Stomach (tissue), 19 donors: ENCODE measurements at places on chromosomes 5 and 9. TPM values are rescaled to one million over a fixed set of nuclear protein-coding genes. Genes with fewer than 3 reads are reported as not detected.

DNA sequence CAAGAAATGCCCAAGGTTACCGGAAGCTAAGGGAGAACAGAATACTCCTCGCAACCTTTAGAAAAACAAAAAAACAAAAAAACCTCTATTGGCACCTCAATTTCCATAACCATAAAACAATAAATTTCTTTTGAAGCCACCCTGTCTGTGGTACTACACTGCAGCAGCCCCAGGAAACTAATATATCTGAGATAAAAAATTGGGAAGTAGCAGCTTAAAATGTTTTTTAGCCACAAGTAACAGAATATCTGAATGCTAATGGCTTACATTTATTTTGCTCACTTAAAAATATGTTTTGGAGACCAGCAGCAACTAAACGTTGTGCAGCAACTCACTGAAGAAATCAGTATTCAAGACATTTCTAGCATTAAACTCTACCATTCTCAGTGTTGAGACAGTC is 969.6 kb downstream of the DNAH5 start:
- no peaks in the 10 kb centered on the region for H3K27me3 ChIP-seq
- no peak overlapping the region for H3K4me3 ChIP-seq
- DNase-seq: no peak
- no peaks in the 10 kb centered on the region for H3K4me1 ChIP-seq
- H3K36me3 ChIP-seq: no peaks in the 10 kb centered on the region

DNA sequence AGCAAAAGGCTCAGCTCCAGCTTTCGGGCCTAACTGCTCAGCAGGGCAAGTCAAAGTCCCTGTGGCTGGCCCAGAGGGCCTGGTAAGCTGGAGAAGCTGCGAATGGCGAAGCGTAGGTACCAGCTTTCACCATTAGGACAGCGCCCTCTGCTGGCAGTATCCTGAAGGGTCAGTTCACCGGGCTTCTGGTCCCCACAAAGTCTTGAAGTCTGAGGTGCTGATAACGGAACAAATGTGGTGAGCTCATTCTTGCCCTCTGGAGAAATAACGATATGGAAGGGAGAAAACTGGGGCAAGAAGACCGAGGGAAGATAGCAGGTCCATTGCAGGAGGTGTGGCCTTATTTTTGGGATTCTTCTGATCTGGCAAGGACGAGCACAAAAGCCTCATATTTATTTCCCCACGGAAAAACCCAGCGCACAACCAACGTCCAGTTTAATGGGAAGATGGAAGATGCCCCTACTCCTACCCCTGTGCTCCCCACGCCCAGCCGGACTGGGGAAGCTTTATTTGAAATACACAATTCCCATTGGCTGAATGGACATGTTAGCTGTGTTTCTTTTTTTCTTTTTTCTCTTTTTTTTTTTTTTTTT is 7.2 kb downstream of the SOWAHA start:
- H3K4me3 ChIP-seq: no peak overlapping the region
- peak; percentile 97 for DNase-seq
- peaks cover 40% of the 10 kb centered on the region for H3K27me3 ChIP-seq
- H3K4me1 ChIP-seq: peaks cover 20% of the 10 kb centered on the region
- peak overlapping the region; percentile 27 for H3K27ac ChIP-seq

- no peak overlapping the region for H3K27ac ChIP-seq
- no peak overlapping the region for H3K4me3 ChIP-seq
- H3K4me1 ChIP-seq: no peaks in the 10 kb centered on the region
- no peaks in the 10 kb centered on the region for H3K27me3 ChIP-seq
- no peak for DNase-seq
- no peaks in the 10 kb centered on the region for H3K36me3 ChIP-seq
These were observed 143.3 kb downstream of the ARSB start for GRCh38 chr5:78841767-78842166.

GRCh38 chr9:12680757-12681156 is 12.4 kb upstream of the TYRP1 start:
- no peak overlapping the region for H3K4me3 ChIP-seq
- H3K27ac ChIP-seq: no peak overlapping the region
- DNase-seq: no peak
- no peaks in the 10 kb centered on the region for H3K4me1 ChIP-seq
- H3K36me3 ChIP-seq: no peaks in the 10 kb centered on the region

- no peak for DNase-seq
- H3K4me3 ChIP-seq: no peak overlapping the region
- no peak overlapping the region for H3K27ac ChIP-seq
- H3K4me1 ChIP-seq: no peaks in the 10 kb centered on the region
These were observed 26.7 kb upstream of the RICTOR start for GRCh38 chr5:39100851-39101396.

CAMK4 gene
- total RNA-seq: 16.9 TPM

FYB1 gene
- total RNA-seq: 3.5 TPM

DNA sequence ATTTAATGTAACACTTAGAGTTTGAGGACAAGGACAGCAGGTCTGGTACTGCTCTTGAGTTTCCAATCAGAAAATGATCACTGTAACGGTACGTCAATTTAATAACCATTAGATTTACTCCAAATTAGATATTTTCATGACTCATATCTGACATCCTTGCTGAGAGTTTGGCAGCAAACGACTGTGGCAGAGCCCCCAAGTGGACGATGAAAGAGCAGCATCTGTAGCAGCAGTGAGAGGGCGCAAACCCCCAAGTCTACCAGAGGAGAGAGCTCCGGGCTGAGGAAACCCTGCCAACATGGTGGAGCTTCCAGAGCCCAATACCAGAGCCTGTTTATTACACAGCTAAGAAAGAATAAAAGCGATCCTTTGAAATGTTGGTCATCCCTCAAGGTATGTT is 73.2 kb upstream of the EPB41L4A start:
- peak; percentile 50 for DNase-seq
- no peaks in the 10 kb centered on the region for H3K27me3 ChIP-seq
- H3K4me1 ChIP-seq: no peaks in the 10 kb centered on the region
- H3K36me3 ChIP-seq: no peaks in the 10 kb centered on the region

GRCh38 chr5:154677921-154678320 is 77.3 kb upstream of the LARP1 start:
- H3K36me3 ChIP-seq: no peaks in the 10 kb centered on the region
- H3K4me1 ChIP-seq: peaks cover 11% of the 10 kb centered on the region
- no peak overlapping the region for H3K27ac ChIP-seq
- H3K27me3 ChIP-seq: no peaks in the 10 kb centered on the region
- DNase-seq: no peak

SLC25A2 gene
- not detected for total RNA-seq

- H3K4me3 ChIP-seq: no peak overlapping the region
- DNase-seq: no peak
- no peaks in the 10 kb centered on the region for H3K27me3 ChIP-seq
These were observed 11.1 kb upstream of the APTX start for GRCh38 chr9:33012328-33013069.

DNA sequence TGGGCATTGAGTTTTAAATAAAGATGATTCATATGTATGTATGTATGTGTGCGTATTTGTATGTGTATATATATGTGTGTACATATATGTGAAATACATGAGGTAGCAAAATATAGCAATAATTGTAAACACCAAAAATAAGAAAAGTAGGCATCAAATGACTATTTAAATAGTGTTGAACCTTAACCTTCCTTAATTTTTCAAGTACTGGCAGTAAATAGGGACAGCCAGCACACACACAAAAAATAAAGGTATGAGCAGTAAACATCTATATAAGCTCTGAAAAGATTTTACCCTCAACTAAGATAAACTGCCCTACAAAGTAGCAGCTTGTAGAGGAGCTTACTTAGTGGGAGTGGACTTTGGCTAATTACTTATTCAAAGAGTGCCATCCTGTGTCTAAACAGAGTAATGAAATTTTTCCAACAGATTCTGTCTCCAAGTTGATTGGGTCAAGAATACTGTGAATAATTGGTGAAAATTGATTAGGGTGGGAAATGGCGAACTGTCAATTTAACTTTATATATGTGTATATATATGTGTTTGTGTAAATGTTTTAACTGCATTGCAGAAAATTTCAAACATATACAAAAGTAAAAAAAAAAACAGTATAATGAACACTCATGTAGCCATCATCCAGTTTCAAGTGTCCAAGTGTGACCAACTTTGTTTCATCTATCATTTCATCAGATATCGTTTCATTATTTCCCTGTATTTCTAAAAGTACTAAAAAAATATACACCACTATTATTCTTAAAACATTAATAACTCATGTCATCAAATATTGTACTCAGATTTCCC is 2.0 kb upstream of the ADAMTS6 start:
- peaks cover 35% of the 10 kb centered on the region for H3K4me1 ChIP-seq
- H3K36me3 ChIP-seq: no peaks in the 10 kb centered on the region
- H3K27me3 ChIP-seq: no peaks in the 10 kb centered on the region
- peak; percentile 84 for DNase-seq
- peak overlapping the region; percentile 58 for H3K4me3 ChIP-seq

GRCh38 chr5:172395483-172395882 is 58.8 kb downstream of the SH3PXD2B start:
- H3K4me1 ChIP-seq: peaks cover 5% of the 10 kb centered on the region
- DNase-seq: no peak
- H3K36me3 ChIP-seq: peaks cover 56% of the 10 kb centered on the region
- no peak overlapping the region for H3K4me3 ChIP-seq

GRCh38 chr5:80569961-80570786 is at the start of gene ANKRD34B:
Gene ANKRD34B (minus strand): TSS chr5:80570280. CDS start chr5:80560019, 10,261 bp downstream.
- H3K36me3 ChIP-seq: no peaks in the 10 kb centered on the region
- H3K4me3 ChIP-seq: peak within 1 kb of the TSS; percentile 51
- peaks cover 14% of the 10 kb centered on the region for H3K4me1 ChIP-seq
- no peak for DNase-seq
- peaks cover 88% of the 10 kb centered on the region for H3K27me3 ChIP-seq
- H3K27ac ChIP-seq: no peak within 1 kb of the TSS

GRCh38 chr9:135992486-135993408 is 31.6 kb upstream of the UBAC1 start:
- H3K4me3 ChIP-seq: peak overlapping the region; percentile 19
- peak overlapping the region; percentile 86 for H3K27ac ChIP-seq
- peak; percentile 96 for DNase-seq
- peaks cover 5% of the 10 kb centered on the region for H3K27me3 ChIP-seq
- H3K4me1 ChIP-seq: peaks cover 39% of the 10 kb centered on the region

- no peak overlapping the region for H3K27ac ChIP-seq
- no peaks in the 10 kb centered on the region for H3K36me3 ChIP-seq
- no peak overlapping the region for H3K4me3 ChIP-seq
- no peak for DNase-seq
- peaks cover 5% of the 10 kb centered on the region for H3K4me1 ChIP-seq
- H3K27me3 ChIP-seq: no peaks in the 10 kb centered on the region
These were observed 15.4 kb upstream of the VAV2 start for GRCh38 chr9:134007571-134007970.

KIF20A gene
- total RNA-seq: 8.4 TPM

DNA sequence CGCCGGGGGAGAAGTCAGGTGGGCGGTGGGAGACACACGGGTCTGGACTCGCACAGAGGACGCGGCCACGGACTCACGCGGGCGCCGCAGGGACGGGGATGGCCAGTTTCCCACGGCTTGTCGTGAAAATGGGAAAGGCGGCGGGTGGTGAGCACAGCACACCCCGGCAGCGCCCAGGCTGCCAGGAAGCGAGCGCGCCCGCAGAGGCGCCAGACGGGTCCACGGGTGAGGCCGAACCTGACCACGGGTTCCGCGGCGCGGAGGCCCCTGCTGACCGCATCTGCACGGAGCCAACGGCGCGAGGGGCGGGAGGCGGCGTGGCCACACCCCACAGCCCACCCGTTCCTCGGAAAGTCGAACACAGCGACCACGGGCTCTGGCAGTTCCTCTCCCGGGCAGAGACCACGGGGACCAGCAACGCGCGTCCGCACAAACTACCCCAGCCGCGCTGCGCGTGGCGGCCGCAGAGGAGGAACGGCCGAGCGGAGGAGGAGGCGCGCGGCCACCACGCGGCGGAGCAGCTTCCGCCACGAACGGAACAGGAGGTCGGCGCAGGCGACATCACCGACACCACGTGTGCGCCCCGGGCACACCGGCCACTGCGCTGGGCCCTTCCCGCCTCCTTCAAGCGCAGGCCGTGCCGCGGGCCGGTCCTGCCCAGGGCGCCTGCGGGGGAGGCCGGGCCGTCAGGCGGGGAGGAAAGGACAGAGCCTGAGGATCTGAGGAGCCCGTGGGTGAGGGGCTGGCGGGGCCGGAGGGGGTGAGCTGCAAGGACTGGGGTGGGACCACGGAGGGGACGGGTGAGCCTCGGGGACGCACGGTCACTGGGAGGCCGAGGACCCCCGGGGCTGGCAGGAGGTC is 5.6 kb downstream of the EXD3 start:
- H3K4me1 ChIP-seq: peaks cover 50% of the 10 kb centered on the region
- H3K27ac ChIP-seq: no peak overlapping the region
- no peak for DNase-seq
- H3K27me3 ChIP-seq: no peaks in the 10 kb centered on the region

DNA sequence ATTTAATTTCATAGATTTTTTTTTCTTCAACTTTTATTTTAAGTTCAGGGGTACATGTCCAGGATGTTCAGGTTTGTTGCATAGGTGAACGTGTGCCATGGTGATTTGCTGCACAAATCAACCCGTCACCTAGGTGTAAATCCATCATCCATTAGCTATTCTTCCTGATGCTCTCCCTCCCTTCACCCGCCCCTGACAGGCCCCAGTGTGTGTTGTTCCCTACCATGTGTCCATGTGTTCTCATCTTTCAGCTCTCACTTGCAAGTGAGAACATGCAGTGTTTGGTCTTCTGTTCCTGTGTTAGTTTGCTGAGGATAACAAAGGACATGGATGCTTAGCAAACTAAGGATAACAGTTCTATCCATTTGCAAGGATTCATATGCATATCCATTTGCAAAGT is 209.1 kb upstream of the ADCY2 start:
- H3K36me3 ChIP-seq: no peaks in the 10 kb centered on the region
- no peak overlapping the region for H3K27ac ChIP-seq
- no peaks in the 10 kb centered on the region for H3K4me1 ChIP-seq

DNA sequence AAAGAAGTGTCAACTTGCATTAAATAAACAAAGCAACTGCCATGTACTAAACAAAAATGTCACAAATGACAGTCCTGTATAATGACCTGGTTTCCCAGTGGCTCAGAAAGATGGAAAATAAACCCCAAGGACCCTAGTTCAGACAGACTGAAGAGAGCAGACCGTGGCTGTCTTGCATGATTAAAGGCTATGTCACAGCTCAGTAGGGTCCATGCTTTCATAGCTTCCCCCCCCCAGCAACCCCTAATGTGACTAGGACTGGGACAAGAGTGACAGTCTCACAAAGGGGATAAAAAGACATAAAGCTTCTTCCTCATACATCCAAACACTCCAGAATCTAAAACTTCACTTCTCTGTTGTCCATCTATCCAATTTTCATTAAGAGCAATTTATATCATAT is 113.6 kb downstream of the NR6A1 start:
- DNase-seq: no peak
- no peak overlapping the region for H3K4me3 ChIP-seq
- H3K27ac ChIP-seq: no peak overlapping the region
- peaks cover 30% of the 10 kb centered on the region for H3K4me1 ChIP-seq
- no peaks in the 10 kb centered on the region for H3K36me3 ChIP-seq

CCDC192 gene
- 2.2 TPM for total RNA-seq
